ENCODE measurements at places on chromosomes 5 and 9.

DNA sequence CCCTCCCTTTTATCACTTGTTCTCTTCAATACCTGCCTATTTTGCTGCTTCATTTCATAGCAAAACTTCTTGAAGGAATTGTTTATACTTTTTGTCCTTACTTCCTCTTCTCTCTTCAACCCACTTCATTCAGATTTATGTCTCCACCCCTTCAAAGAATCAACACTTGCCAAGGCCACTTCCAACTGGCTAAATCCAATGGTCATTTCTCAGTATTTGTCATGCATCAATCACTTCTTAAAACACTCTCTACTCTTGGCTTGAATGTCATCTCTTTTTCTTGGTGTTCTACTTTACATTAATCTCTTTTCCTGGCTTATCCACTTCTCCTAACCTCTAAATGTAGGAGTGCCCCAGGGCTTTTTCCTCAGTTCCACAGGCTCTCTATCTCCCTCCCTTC lies 8.3 kb upstream of the FCHO2 start:
- no peak for DNase-seq

DNA sequence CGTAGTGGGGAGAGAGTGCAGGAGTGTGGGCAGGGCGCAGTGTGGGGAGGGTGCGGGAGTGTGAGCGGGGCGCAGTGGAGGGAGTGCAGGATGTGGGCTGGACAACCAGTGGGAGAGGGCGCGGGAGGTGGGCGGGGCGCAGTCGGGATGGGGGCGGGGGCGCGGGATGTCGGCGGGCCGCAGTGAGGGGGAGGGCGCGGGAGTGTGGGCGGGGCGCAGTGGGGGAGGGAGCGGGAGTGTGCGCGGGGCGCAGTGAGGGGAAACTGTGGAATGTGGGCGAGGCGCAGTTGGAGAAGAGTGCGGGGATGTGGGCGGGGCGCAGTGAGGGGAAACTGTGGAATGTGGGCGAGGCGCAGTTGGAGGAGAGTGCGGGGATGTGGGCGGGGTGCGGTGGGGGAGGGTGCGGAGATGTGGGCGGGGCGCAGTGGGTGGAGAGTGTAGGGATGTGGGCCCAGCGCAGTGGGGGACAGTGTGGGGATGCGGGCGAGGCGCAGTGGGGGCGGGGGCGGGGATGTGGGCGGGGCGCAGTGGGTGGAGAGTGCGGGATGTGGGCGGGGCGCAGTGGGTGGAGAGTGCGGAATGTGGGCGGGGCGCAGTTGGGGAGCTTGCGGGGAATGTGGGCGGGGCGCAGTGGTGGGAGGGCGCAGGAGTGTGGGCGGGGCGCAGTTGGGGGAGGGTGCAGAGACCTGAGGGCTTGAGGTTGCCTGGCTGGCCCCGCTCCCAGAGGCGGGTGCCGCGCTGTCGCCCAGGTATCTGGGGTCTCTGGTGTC lies at the start of gene NXNL2:
Gene NXNL2 (plus strand): TSS at position 723 of the 770 bp plus-strand sequence. CDS start 257 bp downstream, outside the sequence.
- peak; percentile 67 for DNase-seq

- DNase-seq: peak; percentile 91
Observed at GRCh38 chr5:37871023-37871815, 31.4 kb upstream of the GDNF start.

DNA sequence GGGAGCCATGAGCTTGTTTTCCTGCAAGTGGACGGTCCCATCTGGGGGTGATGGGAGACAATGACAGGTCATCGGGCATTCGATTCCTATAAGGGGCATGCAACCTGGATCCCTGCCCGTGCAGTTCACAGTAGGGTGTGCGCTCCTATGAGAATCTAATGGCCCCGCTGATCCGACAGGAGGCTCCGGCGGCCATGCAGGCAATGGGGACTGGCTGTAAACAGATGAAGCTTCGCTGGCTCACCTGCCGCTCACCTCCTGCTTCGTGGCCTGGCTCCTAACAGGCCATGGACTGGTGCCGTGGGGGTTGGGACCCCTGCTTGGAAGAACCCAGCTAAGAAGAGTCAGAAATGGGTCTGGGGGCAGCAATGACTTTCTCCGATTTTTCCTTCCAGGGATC lies 21.0 kb downstream of the PAEP start:
- no peak for DNase-seq

DNA sequence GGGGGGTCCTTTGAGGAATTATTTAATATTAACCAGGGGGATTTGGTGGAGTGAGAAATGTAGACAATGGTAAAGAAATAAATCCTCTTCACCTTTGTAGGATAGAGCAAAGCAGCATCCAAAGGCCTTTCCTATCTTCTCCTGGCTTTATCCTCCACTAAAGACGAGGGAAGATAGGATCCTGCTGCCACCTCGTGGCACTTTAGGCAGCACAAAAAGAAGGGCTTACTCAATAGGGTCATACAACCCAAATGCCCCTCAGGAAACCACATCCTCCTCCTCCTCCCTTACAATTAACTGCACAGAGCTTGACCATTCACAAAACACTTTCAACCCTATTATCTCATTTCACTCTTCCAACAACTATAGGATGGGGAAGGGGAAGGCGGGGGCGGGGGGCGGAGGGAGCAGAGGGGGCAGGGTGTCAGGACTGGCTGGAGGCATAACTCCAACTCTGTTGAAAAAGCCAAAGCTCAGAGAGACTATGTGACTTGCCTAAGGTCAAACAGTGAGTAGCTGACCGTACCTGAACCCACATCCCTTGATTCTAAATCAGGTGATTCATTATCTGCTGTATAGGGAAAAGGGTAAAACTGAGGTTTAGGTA lies 45.4 kb upstream of the MYOT start:
- peak; percentile 50 for DNase-seq

GRCh38 chr5:37900692-37901091 lies 60.9 kb upstream of the GDNF start:
- DNase-seq: peak; percentile 76

- DNase-seq: peak; percentile 2
Observed at GRCh38 chr9:95907794-95908193, 32.3 kb downstream of the ERCC6L2 start.

All from fibroblast of mammary gland (primary cell).